Stomach (tissue), 19 donors: ENCODE measurements at places on chromosomes 2 and 18. TPM values are rescaled to one million over a fixed set of nuclear protein-coding genes. Genes with fewer than 3 reads are reported as not detected.

- no peak for DNase-seq
Measured at GRCh38 chr2:28652217-28652616, 99.4 kb upstream of the PPP1CB start.

DNA sequence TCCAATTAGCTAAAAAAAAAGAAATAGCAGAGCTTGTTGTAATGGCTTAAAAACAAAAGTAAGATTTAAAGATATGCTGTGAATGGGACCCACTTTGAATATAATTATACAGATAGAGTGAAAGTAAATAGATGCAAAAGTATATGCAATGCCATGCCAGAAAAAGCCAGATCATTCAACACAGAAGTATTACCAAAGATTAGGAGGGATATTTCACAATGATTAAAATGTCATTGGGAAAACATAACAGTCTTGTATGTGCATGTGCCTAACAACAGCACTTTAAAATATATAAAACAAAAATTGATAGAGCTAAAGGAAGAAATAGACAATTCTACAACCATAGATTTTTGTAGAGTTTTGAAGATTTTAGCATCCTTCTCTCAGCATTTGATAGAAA is 19.9 kb upstream of the SIGLEC15 start:
- DNase-seq = no peak

DNA sequence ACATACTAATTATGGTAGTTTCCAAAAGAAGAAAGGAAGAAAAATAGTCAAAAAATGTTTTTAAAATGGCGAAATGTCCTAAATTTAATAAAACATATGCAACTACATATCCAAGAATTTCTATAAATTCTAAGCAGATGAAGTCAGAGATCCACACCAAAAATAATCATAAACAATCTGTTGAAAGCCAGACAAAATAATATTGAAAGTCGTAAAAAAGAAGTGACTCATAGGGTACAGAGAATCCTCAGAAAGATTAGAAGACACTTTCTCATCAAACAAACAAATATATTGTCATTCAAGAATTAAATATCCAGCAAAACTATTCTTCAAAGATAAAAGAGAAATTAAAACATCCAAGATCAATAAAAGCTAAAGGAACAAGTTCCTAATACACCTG is 281.4 kb upstream of the ZNF804A start:
- no peak for DNase-seq

DNA sequence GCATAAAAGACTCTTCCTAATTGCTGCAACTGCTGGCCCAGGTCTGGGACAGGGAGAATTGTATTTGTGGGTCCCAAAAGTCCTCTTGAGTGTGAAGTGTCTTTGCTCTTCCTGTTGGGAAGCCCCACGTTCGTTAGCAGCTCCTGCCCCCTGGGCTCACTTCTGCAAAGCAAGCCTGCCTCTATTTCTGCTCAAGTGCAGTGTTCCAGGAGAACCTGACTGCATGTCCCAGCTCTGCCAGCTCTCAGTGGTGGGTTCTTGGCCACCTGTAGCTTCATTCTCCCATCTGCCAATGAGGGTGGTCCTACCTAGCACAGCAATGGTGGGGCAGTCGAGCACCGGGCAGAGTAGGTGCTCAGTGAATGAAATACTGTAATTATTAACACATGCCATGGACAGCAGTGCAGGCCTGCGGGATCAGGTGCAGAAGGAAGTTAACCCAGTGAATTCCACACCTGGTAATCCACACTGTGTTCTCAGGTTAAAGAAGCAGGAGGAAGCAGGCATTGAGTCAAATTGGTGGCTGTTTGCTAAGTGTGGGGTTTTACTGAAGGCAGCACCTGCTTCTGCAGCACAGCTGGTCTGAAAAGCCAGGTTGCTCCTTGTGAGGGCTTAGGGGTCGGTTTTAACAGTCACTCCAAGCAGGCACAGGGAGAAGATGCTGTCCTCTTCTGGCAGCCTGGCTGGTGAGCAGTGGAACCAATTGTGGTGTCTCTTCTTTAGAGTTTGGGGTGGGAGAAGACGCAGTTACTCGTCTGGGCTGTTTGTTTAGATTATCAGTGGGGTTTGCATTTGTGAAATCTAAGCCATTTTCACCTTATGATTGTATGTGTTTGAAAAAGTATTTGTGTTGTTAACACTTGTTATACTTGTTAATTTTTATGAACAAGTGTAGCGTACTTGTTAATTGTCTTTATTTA is 54.3 kb downstream of the DGKD start:
- peak; percentile 56 for DNase-seq

GRCh38 chr18:79769698-79770500 is 27.8 kb upstream of the KCNG2 start:
- DNase-seq = no peak

DNA sequence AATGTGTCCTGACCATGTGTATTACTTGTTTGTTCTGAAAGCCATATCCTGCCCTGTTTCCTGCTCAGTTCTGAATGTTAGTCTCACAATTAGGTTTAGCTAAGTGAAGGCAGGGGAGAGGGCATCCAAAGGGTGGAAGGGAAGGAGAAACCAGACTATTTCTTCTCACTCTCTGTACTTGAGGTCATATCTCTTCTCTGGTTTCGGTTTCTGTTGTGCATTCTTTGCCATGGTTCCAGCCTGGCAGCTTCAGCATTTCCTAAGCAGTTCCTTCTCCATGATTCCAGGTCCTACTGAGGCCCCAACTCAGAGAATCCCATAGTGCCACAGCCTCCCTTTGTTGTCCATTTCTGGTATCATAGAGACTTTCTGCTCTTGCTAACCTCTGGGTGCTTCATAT is 40.3 kb upstream of the HNMT start:
- no peak for DNase-seq

STARD6 gene
- not detected for polyA plus RNA-seq

SLC5A6 gene
- polyA plus RNA-seq = 15.0 TPM

ALPP gene
- not detected for polyA plus RNA-seq

GRCh38 chr2:134800341-134800740 is 38.1 kb upstream of the ACMSD start:
- no peak for DNase-seq

GRCh38 chr2:30231996-30232800 is 864 bp downstream of the LBH start:
- DNase-seq = peak; percentile 92

- no peak for DNase-seq
Measured at GRCh38 chr2:10007435-10007834, 35.9 kb upstream of the KLF11 start.
